PC-3 (cell line): ENCODE measurements at places on chromosomes 2 and 18. TPM values are rescaled to one million over a fixed set of nuclear protein-coding genes. Genes with fewer than 3 reads are reported as not detected.

GRCh38 chr18:63775166-63775730, at the start of gene SERPINB7:
Gene SERPINB7 (plus strand): TSS chr18:63775418. CDS start chr18:63782373, 6,955 bp downstream.
- peak; percentile 96 for DNase-seq

ADAM17 gene
- 23.0 and 34.3 TPM in 2 replicates for total RNA-seq

SLC23A3 gene
- 1.4 and 1.7 TPM in 2 replicates for total RNA-seq

- DNase-seq: no peak
Measured at GRCh38 chr2:71275939-71276310, 49.0 kb upstream of the PAIP2B start.

TUBB8B gene
- total RNA-seq: not detected in 2 replicates

GRCh38 chr2:44187251-44187650, 18.6 kb downstream of the PPM1B start:
- DNase-seq: no peak

DNA sequence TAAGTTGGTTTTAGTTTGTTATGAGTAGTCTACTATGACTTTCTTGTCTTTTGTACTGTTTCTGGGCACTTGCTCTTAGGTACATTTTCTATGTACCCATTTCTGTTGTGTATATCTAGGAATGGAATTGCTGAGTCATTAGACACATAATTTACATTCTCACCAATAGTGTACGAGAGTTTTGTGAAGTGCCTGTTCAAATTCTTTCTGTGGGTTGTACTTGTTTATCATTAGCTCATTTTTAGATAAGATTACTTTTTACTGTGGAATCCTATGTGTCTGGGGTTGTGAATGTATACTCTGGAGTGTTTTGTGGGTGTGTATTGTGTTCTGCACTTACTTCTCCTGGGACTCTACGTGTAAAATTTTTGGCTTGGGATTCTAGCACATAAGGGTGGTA, 36.6 kb upstream of the CD28 start:
- no peak for DNase-seq

SCG2 gene
- total RNA-seq: 0.51 and 0.98 TPM in 2 replicates

ZNF385B gene
- 0.81 and 2.4 TPM in 2 replicates for total RNA-seq

- DNase-seq: no peak
Measured at GRCh38 chr18:44765456-44765855, 84.8 kb downstream of the SETBP1 start.

SCYGR8 gene
- total RNA-seq: not detected in 2 replicates

- DNase-seq: no peak
Measured at GRCh38 chr18:68056936-68057335, 540.4 kb upstream of the DSEL start.

COL4A3 gene
- total RNA-seq: 0.73 and 0.86 TPM in 2 replicates

DNA sequence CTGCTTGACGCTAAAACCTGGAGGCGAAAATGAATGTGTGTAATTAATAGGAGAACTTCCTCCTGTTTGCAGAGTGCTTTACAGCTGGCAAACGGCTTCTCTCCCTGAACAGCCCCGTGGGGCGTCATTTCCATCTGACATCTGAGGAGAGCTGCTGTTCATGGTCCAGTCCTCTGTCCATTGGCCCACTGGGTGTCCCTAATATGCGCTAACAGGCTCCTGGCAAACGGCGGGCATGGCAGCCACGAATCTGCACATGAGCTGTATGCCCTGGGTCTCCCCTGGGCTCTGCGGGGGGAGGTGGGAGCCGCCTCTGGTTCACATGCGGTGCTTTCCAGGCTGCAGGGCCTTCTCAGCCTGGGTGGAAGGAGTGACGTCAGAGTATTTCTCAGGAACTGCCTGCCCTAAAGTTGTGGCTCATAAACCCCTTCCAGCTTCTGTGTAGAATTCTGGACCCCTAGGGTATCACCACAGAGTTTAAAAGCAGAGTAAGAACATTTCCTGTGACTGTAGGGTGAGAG, 73.2 kb downstream of the LRRFIP1 start:
- DNase-seq: no peak

GRCh38 chr18:29164020-29164706, 987.2 kb upstream of the CDH2 start:
- peak; percentile 96 for DNase-seq

DNA sequence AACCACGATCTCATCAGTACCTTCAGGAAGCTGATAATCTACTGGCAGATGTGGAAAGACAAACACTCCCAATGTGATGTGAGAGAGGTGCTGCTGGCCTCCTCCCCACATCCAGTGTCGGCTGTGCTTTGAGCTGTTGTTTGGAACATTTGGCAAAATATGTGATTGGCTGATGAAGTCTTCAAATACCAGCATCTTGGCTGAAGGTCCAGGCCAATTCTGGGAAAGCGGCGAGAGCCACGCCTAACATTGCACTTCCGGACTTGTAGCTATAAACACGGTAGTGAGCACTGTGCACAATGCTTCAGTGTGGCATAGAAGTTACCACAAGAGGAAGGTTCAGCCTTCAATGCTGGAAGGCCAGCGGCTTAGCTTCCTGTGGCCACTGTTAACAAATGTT, 198.8 kb downstream of the DCDC2C start:
- no peak for DNase-seq

DNA sequence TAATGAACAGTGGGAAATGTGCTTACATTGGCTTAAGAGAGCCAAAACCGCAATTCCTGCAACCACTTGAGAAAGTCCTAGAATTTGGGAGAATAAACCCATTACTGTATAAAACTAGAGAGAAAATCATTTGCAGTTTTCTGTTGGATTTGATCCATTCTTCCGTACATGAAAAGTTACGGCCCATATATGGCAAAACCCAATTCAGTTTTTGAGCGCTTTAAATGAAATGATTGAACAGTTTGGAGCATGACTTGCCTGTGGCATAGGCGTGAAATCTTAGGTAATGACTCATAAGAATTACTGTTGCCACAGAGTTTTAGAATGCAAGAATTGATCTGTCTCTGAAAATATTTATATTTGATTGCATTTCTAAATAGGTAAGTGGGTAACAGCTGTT, 52.0 kb downstream of the PHLPP1 start:
- DNase-seq: peak; percentile 23
